Stimulated activated CD4-positive, alpha-beta T cell treated with anti-CD3 and anti-CD28 coated beads, Interleukin-15, amount 100 ng/mL, for 48 hours (primary cell): ENCODE measurements at places on chromosomes 12 and 14.

DNA sequence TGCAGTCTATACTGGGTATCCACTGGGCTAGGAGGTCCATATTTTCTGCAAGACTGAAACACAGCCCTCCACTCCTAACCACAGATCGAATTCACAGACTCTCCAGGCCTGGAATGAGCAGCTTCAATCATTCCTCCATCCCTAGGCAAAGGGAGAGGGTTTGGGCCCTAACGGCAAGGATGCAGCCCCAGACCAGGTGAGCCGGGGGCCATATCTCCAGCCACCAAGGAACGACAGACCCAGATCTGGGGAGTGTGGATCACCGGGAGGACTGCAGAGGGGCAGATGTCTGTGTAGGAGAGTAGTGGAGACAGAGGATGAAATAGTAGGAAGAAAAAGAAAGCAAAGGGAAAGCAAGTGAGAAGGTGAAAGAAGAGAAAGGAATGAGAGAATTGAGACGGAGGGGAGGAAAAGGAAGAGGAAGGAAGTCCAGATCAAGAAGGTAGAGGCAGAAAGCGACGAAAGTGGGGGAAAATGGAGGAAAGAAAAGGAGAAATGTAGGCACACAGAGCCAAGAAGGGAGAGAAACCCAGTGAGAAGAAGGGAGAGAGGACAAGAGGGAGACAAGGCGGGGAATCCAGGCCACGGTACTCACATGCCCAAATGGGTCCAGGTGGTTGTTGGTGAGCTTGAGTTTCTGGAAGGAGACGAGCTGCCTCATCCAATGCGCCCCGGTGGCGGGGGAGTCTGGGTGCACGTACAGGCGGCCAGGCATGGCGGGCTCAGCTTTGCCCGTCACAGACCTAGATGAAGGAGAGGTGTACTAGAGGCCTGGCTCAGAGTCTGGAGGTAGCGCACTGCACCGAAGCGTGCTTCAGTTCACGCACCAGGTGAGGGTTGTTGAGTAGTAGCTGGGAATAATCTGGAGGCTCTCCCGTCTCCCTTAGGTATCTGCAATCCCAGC lies 7.7 kb downstream of the TBX5 start:
- DNase-seq = no peak

- DNase-seq = no peak
These were observed 11.5 kb upstream of the NT5DC3 start for GRCh38 chr12:103852498-103852997.

- DNase-seq = no peak
These were observed 5.2 kb upstream of the HELB start for GRCh38 chr12:66297080-66297479.

DNA sequence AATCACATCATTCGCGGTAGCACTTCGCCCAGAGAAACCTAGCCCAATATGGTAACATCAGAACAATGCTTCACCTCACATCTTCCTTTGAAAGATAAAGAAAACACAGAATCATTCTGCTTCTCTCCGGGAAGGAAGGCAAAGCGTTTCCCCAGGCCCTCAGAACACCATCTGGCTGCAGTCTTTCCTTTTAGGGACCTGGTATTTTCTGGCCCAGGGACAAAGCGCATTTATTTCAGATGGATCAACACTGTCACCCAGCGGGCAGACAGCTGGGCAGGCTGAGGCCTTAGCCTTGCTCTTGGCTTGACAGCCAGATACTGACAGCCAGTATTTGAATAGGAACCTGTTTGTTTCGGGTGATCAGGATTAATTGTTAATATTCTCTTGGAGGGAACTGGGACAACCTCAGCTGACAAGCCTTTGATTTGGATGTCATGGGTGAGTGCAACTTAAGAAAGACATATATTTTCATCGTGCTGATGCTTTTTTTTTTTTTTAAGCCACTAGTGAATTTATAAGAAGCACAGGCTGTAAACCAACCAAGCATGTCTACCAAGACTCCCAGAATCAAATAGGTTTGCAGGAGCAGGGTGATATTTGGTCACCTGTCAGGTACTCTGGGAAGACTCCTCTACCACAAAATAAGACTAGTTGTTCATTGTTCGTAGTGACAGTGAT lies 118.9 kb downstream of the VEZT start:
- no peak for DNase-seq

DNA sequence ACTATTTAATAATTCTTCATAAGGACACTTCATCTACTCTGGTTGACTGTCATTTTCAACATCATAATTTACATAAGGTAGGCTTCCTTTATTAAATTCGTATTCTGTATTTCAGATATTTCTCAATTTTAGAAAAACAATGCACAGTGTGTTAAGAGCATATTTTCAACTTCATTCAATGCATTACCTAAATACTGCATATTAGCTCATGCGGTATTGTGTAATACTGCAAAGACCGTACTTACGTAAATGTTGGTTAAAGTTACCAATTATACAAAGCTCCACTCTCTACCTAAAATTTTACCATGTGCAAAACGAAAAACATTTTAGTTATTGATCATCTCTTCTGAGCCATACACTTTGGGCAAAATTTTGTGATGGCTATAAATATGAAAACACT lies 62.8 kb downstream of the EXOC5 start:
- DNase-seq = no peak

DNA sequence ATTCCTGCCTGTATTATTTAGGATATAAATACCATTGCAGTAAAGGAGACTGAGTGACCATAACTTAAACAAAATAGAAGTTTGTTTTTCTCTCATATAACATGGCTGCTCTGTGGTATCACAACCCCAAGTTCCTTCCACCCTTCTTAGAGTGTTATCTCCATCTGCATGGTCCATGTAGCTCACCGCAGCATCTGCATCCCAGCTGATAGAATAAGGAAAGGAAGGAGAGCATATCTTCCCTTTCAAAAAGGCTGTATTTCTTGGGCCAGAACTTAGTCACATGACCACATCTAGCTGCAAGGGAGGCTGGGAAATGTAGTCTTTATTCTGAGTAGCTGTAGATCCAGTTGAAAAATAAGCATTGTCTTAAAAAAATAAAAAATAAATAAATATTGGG lies 184.8 kb upstream of the NUDT4 start:
- no peak for DNase-seq

DNA sequence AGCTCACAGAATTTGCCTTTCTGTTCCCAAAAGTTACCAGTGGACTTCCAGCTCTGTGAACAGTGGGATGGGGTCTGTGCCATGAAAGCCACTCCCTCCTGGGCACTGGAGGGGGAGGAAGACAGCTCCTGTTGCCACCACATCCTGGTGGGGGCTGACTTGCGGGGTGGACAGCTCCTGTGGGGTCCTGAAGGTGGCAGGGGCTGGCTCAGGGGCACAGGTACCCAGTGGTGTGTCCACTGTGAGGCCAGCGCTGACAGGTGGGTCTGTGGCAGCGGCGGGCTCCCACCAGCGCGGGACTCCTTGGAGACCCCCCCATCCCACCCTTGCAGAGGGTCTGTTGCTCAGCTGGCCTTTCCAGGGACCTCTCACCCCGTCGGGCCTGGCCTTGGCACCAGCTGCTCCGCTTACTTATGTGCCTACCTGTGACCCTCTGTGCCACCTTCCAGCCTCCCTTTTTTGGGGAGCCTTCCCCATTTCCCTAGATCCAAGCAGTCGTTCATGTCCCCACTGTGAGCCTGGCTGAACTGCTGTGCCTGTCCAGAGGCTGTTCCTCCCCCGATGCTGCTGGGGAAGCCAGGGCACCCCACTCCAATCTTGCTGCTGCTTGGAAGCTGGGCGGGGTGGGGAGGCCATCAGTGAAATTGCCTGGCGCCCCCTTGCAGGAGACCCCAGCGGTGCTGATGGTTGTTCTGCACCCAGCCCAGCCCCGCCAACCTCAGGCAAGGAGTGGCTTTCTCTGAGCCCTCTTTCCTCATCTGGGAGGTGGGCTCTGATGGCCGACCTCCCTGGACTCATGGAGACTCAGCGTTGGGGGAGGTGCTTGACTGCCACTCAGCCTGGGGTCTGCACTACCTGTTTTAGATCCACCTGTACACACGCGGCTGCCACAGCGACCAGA lies 2.2 kb downstream of the TEDC1 start:
- DNase-seq = no peak

GRCh38 chr14:51653775-51654532 lies 2.2 kb downstream of the FRMD6 start:
- DNase-seq = no peak

GRCh38 chr12:52767427-52767826 lies 9.7 kb downstream of the KRT76 start:
- DNase-seq = no peak

- DNase-seq = no peak
These were observed 133.8 kb downstream of the BCAT1 start for GRCh38 chr12:24815114-24815423.

DNA sequence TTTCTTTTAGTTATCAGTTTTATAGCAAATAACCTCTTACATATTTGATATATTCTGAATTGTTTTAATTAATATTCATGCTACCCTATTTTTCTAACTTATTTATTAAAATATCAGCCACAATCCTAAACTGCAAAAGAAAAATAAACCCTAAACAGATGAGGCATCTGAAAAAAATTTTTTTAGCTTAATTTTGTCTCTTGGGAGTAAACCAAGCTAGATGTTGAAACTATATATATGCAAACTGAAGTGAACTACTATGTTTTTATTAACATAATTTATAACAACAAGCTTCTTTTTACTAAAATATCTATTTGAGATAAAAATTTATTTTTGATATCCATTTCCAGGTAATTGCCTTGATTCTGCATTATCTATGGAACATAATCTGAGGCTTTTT lies 87.6 kb downstream of the PTPRQ start:
- no peak for DNase-seq

DNA sequence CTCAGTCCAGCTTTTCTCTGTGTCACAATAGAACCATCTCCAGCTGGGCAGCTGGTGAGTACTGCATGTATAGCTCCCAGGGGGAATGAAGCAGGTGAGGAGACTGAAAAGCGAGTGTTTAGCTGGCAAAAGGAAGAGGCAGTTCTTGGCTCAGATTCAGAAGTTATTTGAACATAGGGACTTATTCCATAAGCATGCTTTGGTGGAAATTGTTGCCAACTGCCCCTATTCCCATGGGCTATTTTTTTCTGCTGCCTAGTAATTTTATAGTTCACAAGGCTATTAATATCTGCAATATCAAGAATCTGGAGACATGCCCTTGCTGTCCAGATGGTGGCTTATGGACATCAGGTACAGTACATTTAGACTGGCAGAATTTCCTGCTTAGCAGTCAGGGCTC lies 1112.7 kb downstream of the LRFN5 start:
- DNase-seq = no peak

- no peak for DNase-seq
These were observed 15.3 kb upstream of the ANO6 start for GRCh38 chr12:45200491-45201043.

- DNase-seq = no peak
These were observed 49.7 kb upstream of the DCD start for GRCh38 chr12:54697851-54698250.

GRCh38 chr14:26424537-26424936 lies 173.3 kb downstream of the NOVA1 start:
- no peak for DNase-seq

DNA sequence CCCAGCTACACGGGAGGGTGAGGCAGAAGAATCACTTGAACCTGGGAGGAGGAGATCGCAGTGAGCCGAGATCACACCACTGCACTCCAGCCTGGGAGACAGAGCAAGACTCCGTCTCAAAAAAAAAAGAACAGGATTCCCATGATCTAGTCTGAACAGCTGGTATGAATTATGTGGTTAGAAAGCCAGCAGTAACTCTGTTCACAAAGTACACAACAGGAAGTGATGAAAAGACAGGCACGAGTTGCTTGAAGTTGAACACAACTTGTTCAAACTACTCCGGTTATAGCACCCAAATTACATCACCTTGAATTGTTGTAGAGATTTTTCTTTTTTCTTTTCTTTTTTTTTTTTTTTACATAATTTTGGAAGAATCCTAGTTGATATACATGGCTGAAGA lies 238.8 kb upstream of the RGS6 start:
- DNase-seq = no peak

DNA sequence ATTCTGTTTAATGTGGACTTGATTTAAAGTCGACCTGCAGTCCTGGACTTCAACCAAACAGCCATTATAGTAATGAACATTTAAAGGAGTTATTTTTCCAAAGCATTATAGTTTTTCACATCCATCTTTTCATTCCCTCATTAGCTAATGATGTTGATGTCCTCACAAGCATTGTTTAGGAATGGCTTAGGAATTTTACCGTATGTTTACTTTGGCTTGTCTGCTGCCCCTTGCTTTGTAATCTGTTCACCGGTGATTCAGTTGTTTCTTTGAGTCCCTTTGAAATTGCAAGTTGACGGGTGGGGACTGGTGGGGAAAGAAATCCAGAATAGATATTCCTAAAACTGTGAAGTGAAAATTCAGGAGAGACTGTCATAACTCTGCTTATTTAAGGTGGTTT lies 25.4 kb downstream of the PRKCH start:
- no peak for DNase-seq

GRCh38 chr12:70070494-70071007 lies 172.7 kb upstream of the CNOT2 start:
- no peak for DNase-seq

GRCh38 chr14:75434138-75434889 lies 6.5 kb downstream of the JDP2 start:
- no peak for DNase-seq

- DNase-seq = no peak
These were observed 266.3 kb downstream of the ITPR2 start for GRCh38 chr12:26566675-26567074.

GRCh38 chr12:76006028-76006925 lies 25.3 kb downstream of the PHLDA1 start:
- no peak for DNase-seq

DNA sequence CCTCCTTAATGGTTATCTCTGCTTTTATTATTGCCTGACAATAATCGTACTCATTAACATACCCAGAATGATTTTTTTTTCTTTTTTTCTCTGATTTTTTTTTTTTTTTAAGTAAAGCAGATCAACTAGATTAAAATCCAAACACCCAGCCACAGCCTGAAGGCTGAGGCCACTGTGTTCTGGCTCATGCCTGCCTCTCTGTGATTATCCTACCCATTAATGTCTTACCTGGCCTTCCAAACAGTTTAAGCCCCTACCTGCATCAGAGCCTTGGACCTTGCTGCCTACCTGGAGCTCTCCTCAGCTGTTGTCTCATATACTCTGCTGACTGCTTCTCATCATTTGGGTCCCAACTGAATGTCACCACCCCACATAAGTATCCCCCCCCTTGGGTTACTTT lies 6.8 kb upstream of the TMED10 start:
- DNase-seq = no peak
